CD8-positive, alpha-beta memory T cell (primary cell): ENCODE measurements at places on chromosomes 2 and 18. TPM values are rescaled to one million over a fixed set of nuclear protein-coding genes. Genes with fewer than 3 reads are reported as not detected.

The DSG1 gene
- not detected for polyA plus RNA-seq

The HRH4 gene
- not detected for polyA plus RNA-seq

The GEN1 gene
- 0.31 TPM for polyA plus RNA-seq

The IL1RN gene
- not detected for polyA plus RNA-seq

The SERPINB7 gene
- polyA plus RNA-seq, result not detected

The ZNF521 gene
- polyA plus RNA-seq, result not detected
